ENCODE measurements at places on chromosomes 12 and 14.

DNA sequence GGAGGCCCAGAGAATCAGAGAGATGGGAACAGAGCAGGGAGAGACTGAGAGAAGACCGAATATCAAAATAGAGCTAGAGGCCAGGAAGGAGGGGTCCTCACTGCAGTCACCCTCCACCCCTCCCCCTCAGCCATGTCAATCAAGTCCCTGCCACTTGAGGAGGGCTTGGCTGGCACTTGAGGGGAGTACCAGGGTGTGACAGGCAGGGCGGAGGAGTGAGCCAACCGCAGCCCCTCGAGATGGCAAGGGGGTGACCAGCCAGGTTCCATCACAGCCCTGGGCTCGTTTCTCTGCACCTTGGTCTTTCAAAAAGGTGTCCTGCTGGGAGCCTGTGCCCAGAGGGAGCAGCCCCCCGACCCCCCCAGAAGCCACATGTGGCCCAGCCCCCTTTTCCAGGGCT, 4.2 kb downstream of the AQP5 start:
- no peak for DNase-seq

- no peak for DNase-seq
Measured at GRCh38 chr14:59427653-59428580, 37.3 kb downstream of the GPR135 start.

GRCh38 chr12:95953000-95953399, 9.9 kb downstream of the AMDHD1 start:
- DNase-seq, result no peak

DNA sequence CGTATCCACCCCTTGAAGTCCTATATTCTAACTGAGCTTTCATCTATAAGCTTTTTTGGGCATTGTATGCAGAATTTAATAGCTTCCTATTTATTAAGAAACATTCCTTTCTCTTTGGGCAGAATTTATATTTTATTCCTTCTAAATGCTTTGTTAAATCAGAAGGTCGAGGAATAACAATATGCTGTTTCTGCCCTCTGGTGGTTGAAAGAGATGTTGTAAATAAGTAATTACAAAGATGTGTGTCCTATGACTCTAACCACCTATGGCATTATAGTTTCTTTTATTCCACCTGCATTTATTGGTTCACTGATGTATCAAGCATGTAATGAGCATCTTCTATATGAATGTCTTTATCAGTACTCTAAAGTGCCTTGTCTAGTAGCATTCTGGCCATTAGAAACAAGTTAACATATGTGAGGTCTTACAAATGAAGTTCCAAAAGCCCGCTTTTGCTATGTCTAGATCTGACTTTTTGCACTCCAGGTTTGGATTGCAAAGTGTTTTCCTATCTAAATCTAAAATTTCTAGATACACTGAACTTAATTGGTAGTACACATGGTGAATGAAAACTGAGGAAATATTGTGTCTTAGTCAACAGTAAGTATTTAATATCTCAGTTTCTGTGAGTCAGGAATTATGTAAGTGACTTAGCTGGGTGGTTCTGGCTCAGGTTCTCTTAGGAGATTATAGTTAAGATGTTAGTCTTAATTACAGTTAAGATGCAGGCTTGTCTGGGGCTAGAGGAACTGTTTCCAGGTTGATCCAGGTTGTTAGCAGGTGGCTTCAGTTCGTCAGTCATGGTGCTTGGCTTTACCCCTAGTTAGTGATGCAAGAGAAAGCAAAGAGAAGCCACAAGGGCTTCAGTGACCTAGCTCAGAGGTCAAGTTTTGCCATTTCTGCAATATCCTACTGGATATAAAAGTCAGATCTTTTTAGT, 57.5 kb downstream of the PLEKHA5 start:
- no peak for DNase-seq

DNA sequence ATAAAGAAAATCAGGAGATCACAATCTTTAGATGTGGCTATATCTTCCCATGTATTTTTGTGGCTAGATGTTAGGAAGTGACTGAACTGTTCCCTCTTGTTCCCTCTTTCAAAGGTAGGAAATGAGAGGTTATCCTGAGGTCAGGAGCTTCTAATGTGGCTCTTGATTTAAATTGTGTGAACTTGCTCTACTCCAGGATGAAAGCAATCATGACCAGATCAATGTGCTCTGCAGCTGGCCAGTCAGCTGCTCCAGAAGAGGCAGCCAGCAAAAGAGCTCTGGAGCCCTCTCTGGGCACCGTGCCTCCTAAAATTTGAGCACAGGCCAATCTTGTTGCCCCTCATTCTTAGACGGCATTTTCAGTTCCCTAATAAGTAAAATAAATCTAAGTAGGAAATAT, 32.0 kb downstream of the CDK17 start:
- no peak for DNase-seq
